ENCODE measurements at places on chromosomes 7 and 10.

DNA sequence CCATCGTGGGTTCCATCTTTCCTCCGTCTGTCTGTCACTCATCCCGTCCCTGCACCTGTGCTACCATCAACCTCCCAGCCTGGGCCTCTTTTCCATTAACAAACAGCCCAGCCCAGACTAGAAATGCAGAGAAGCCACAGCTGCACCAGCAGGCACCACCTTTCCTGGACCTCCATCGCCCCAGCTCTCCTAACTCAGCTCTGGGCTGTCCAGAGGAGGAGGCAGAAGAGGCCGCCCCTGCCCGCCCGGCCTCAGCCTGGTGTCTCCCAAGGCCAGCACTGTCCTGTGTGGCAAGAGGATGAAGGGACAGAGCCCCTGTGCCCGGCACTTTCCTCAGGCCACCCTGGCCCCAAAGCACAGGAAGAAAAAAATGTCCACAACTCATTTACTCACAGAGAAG lies 225.6 kb downstream of the PTPRN2 start:
- DNase-seq: no peak

DNA sequence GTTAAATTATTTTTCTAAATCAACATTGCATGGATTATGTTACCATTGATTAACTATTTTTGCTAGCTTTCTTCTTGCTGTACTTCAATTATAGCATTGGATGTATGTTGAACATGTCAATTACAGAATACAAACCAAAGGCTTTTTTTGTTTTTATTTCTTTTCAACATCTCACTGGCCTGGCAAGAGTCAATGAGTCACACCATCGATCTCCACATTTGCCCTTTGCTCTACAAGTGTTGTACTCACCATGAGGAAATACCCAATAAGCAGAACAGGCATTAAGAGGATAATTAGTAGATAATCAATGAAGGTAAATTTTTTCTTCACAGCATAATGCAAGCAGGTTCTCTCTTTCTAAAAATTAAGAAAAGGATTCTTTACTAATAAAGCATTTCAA lies 23.3 kb downstream of the ANKRD22 start:
- DNase-seq: no peak

GRCh38 chr7:12949060-12949931 lies 261.9 kb downstream of the ARL4A start:
- peak; percentile 21 for DNase-seq

GRCh38 chr10:69769395-69769992 lies 32.2 kb upstream of the COL13A1 start:
- peak; percentile 75 for DNase-seq
